Midbrain (tissue), 1 donor: ENCODE measurements at places on chromosomes 13 and 19.
A peak's percentile ranks its signal among the peaks of the same experiment; 100 is the strongest.

GRCh38 chr13:90867336-90867683 lies 480.2 kb upstream of the MIR17HG start:
- DNase-seq, result peak; percentile 54

GRCh38 chr13:19305434-19305833 lies 123.8 kb upstream of the TUBA3C start:
- no peak for DNase-seq

DNA sequence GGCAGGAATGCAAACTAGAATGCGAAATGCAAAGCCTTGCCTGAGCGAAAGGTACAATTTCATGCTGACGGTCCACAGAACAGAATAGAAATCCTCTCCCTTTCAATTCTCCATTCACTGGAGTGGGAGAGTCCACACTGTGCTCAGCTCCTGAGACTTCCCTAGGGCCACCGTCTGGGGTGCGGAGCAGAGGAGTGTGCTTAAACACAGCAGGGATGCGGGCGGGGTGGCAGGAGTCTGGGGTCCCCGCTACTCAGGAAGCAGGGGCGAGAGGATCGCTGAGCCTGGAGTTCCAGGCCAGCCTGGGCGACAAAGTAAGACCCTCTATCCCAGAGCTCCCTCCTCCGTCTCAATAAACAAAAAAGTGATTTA lies 552 bp upstream of the ZNF816 start:
- DNase-seq, result no peak

DNA sequence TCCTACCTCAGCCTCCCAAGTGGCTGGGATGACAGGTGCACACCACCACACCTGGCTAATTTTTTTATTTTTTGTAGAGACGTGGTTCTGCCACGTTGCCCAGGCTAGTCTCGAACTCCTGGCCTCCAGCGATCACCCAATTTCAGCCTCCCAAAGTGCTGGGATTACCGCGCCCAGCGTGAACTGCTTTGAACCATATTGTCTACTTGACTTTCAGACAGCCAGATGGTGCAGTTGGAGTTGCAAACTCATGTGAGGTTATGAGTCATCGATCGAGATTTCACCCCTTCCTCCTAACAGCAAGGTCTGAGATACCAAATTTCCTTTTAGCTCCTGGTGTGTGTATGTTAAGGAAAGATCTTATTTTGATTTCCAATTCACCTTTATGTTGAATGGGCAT lies 2.7 kb downstream of the SLC27A1 start:
- no peak for DNase-seq

GRCh38 chr19:54077334-54077733 lies 3.8 kb downstream of the TARM1 start:
- DNase-seq, result no peak

GRCh38 chr13:83211301-83211700 lies 671.0 kb downstream of the SLITRK1 start:
- DNase-seq, result no peak

- no peak for DNase-seq
Observed at GRCh38 chr19:45276284-45276687, 25.2 kb downstream of the MARK4 start.

DNA sequence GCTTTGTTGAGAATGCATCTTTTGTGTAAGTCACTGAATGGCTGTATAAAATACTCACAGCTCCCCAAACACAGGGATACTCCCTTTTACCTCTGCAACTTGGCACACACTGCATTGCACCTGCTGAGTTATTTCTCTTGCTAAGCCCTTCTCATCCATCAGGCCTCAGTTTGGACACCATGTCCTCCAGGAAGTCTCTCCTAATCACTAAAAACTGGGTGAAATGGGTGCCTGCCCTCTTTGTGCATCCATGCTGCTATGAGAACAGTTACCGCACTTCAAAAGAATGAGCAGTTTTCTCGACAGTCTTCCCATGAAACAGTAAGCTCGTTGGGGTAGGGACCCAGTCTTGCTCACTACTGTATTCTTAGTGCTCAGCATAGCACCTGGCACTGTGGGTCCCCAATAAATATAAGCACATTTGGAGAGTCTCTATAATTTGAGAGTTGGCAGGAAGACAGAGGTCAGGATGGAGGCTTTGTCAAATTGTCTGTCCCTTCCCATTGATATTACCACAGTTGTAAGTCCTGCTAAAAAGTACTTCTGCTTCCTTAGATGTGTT lies 4.6 kb upstream of the SLC25A30 start:
- no peak for DNase-seq

GRCh38 chr19:39296906-39297305 lies 699 bp downstream of the IFNL1 start:
- DNase-seq, result no peak

GRCh38 chr13:30125422-30126073 lies 181.8 kb downstream of the KATNAL1 start:
- DNase-seq, result no peak

- DNase-seq, result no peak
Observed at GRCh38 chr13:110856942-110857835, 57.7 kb downstream of the ANKRD10 start.

DNA sequence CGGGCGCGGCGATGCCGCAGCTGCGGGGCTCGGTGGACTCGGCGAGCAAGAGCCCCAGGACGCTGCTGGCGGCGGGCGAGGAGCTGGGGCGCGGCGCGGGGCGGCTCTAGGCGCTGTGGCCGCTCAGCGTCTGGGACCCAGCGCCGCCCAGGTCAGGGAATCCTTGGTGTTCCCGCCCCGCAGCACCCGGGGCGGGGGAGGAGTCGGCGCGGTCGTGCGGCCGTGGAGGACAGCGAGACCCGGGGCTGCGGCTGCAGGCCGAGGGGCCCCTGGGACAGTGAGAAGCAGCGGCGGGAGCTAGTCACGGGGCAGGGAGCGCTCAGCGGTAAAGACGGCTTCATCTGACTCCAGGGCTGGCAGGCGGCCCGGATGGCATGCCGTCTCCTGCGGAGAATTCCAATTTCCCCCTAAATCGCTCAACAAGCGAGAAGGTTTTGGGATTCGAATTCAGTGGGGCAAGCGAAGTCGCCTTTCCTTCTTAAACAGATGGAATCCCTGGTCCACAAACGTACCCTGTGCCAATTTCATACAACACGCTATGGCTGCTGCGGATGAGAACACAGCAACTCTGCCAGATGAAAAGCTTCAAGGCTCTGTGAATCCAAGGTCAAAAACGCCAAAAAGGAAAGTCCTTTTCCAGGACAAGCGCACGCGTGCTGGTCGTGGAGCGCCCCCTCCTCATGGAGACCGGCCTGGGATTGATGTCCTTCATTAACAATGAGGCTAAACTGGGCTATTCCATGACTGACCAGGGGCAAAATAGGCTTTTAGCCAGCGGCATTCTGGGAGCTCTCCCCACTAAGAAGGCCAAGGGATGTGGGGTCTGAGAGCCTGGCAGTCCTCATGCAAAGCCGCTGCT lies 4.2 kb upstream of the ZSCAN4 start:
- DNase-seq, result peak; percentile 51

GRCh38 chr19:56839652-56840450 lies 675 bp downstream of the PEG3 start:
- peak; percentile 98 for DNase-seq

GRCh38 chr19:31985001-31985605 lies 360.3 kb upstream of the ZNF507 start:
- DNase-seq, result no peak
